MCF 10A (cell line): ENCODE measurements at places on chromosomes 1 and 21.
A peak's percentile ranks its signal among the peaks of the same experiment; 100 is the strongest.

GRCh38 chr21:25709684-25710265 is 24.9 kb downstream of the ATP5PF start:
- DNase-seq: no peak

DNA sequence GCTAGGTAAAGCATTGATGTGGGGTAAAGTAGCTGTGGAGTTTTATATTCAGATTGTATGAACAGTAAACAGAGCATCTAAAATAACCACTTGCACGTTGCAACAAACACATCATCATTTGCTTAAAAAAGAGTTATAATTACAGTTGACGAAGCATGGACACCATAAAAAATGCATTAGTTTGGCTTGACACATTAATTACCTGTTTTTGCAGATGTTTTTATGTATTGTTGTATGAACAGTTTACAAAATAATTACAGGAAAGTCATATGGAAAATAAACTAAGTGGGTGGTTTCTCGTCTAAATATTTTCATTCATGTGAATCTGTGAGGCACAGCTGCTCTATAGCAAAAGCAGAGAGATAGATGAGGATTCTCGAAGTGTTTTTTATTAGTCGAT is 108.3 kb downstream of the RPS6KC1 start:
- no peak for DNase-seq

- peak; percentile 77 for DNase-seq
These were observed 121.7 kb downstream of the DTL start for GRCh38 chr1:212157252-212157651.

- DNase-seq: no peak
These were observed 24.1 kb downstream of the ACTA1 start for GRCh38 chr1:229409616-229410369.

- peak; percentile 13 for DNase-seq
These were observed 8.8 kb upstream of the INSL5 start for GRCh38 chr1:66809736-66810326.

DNA sequence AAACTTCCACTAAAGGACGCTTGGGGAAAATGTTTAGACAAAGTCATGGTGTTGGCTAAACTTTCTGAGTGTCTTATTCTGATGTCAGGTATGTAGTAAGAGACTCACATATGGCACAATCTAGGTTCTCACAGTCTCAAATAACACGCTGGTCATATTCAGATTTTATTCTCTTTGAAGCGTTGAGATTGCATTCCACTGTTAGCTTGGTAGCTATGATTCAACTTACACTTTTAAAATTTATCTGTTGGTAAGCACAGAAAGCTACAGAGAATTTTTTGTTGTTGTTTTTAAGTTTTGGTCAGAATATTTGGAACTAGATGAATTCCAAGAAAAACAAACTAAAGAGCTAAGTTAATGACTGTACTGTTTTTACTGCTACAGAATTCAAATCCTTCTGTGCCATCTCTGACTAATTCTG is 126.7 kb downstream of the PRRX1 start:
- DNase-seq: peak; percentile 75

GRCh38 chr21:17903029-17903806 is 84.1 kb upstream of the C21orf91 start:
- DNase-seq: peak; percentile 45

DNA sequence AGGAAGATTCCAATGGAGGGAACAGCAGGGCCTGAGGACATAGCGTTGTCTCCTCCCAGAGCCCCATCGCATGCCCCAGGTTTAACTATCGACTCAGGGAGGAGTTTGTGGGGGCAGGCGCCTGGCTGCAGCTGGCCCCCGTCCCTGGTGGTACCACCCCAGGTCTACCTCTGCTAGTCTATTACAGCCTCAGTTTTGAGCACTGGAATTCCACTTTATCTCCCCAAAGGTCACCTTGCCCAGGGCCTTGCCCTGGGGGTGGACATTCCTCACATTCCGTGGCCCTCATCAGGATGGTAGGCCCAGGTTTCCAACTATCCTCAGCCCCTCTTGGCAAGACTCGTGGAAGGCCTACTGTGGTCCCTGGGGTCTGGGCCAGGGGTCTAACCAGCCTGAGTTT is 65.4 kb upstream of the SSBP3 start:
- DNase-seq: no peak

DNA sequence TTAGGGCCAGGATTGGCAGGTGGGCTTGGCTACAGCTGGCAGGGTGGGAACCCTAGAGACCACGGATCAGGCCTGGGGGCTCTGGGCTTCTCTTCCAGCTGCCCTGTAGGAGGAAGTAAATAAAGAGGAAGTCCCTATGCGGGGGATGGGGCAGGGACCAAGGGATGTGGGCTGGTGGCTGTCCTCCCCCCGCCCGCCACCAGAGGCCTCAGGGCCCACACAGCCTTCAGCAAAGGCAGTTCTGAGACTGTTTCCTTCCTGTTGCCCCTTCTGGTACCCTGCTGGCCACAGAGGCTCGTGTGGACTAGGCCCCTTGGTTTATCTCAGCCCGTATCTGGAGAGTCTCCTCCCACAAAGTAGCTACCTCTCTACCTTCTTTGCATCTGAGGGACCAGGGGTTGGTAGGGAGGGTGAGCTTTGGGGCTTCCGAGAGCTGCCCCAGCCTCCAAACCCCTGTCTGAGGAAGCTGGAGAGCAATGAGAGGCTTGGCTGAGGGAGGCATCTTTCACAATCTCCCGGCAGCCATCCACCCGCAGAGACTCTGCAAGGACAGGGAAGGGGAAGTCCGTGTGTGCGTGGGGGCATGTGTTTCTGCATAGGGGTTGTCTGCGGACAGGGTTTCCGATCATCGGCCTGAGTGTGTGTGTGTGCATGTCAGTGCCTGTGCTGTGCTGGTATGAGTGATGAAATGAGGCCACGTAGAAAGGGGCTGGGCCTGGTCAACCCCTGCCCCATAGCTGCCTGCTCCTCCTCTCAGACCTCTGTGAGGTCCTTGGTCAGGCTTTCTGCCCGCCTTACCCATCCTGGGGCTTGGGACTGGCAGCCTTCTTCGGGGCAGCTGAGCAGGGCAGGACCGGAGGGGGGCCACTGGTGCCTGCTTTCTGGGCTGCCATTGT is 12.5 kb downstream of the RPS6KA1 start:
- peak; percentile 26 for DNase-seq

GRCh38 chr1:32868806-32869455 is 1.8 kb downstream of the FNDC5 start:
- DNase-seq: no peak

DNA sequence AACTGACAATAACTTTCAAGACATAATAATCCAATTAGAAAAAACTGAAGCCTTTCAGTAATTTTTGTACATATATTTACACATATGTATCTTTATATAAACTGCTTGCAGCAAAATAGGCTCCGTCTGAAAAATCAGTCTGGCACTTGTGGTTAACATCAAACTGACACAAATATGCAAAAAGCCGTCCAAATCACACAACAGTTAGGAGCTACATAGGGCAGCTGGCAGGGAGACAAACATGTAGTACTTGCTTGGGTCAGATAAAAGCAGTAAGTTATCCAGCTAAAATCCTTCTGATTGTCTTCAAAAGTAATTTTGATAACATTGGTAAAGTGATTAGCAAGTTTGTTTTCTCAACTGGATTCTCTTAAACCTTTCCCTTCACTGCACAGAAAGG is 14.7 kb upstream of the GUCA2A start:
- no peak for DNase-seq

GRCh38 chr21:34704119-34704518 is 35.3 kb downstream of the CLIC6 start:
- peak; percentile 72 for DNase-seq

- no peak for DNase-seq
These were observed 129.6 kb downstream of the DPYD start for GRCh38 chr1:97791251-97791650.

DNA sequence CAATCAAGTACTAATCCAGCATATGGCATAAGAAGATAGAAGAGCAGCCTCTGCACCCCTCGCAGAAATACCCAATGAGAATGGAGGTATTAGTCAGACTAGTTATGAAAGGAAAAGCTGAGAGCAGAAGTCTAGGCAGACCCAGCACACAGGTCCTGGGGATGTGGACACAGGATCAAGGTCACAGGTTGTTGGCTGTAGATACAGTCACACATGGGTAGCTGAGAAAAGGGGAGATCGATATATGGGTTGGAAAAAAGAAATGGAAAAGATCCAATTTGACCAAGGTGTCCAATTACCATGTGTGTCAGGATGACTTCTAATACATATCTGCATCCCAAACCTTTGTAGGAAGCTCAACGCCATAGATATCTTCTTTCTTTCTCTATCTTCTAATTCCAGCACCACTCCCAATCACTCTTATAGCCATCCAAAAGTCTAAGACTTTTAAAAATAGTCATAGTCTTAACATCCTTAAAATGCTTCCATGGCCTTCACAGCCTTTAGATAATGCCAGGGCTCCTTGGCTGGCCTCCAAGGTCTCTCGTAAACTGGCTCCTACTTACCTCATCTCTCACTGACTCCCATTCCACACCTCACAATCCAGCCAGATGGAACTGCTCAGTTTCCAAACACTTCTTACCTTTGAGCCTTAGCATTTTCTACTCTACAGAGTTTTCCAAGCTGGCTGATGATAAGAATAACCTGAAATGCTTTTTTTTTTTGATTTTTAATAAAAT is 8.3 kb upstream of the ZC3H11B start:
- DNase-seq: peak; percentile 44

DNA sequence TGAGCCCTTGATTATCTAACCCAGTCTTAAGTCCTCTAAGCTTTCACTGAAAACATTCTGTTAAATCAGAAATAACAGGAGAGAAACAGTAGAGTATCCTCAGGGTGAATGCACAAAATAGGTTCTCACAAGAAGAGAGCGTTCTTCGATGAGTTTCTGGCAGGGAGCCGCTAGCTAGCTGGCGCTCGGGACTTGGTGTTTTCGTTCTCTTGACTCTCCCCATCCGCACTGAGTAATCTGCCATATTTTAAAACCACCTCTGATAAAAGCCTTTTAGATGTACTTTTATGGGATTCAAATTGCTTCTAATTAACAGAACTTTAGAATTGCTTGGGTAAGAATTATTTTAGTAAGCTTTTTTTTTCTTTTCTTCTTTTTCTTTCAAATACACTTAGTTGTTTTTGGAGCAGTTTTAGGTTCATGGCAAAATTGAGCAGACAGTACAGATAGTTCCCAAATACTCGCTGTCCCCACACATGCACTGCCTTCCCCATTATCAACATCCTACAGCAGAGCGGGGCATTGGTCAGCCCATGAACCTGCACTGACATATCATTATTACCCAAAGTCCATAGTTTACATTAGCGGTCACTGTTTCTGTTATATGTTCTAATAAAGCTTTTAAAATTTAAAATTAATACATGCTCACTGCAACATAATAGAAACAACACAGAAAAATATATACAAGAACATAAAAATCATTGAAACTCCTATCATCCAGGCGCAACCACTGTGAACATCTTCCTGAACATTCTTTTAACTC is 35.4 kb downstream of the PRDM2 start:
- DNase-seq: no peak

GRCh38 chr1:242827538-242827937 is 303.0 kb upstream of the PLD5 start:
- peak; percentile 76 for DNase-seq

DNA sequence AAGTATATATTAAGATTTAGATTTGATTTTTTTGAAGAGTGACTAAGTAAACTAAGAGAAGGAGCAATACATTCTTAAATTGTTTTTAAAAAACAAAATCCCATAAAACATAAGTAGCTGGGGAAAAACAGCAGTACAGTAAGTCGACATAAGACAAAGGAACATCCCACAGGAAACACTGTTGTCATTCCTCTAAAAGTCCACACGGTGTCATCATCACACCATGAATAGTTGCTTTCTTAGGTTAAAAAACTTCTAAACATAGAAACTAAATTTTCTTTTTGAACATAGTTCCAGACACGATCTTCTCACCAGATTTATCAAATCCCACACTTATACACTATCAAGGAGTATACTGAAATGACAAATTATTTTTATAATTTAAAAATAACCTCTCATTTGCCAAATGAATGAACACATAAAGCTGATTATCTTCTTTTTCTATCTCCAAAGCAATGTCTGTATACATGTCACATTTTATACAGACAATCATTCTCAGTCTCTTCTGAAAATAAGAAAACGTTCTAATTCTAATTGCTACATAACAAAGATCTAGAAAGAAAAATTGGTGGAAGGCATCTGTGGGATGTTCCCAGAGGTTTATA is 15.8 kb downstream of the ODF2L start:
- peak; percentile 73 for DNase-seq

GRCh38 chr21:43805275-43805800 is 16.0 kb downstream of the RRP1 start:
- DNase-seq: no peak

DNA sequence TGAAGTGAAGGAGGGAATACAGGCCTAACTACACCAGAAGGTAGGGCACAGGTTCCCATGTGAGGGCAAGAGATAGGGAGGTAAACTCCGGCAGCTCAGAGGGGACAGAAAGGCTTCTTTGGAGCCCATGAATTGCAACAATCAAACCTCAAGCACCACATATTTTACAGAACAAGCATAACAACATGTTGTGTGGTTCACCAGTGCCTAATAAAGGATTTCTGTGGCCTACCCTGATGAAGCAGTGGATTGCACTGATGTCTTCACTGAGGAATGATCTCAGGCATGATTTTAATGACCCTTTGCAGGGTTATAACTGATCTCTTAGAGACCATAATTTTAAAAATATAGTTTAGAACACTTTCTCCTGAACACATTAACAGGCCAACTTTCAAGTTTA is 77.4 kb downstream of the RUNX1 start:
- no peak for DNase-seq

- peak; percentile 62 for DNase-seq
These were observed 237.1 kb downstream of the SLC45A1 start for GRCh38 chr1:8554956-8555534.

- DNase-seq: no peak
These were observed 200.6 kb upstream of the BEND5 start for GRCh38 chr1:48977273-48977672.

GRCh38 chr1:227760377-227760776 is 25.1 kb downstream of the SNAP47 start:
- DNase-seq: no peak

DNA sequence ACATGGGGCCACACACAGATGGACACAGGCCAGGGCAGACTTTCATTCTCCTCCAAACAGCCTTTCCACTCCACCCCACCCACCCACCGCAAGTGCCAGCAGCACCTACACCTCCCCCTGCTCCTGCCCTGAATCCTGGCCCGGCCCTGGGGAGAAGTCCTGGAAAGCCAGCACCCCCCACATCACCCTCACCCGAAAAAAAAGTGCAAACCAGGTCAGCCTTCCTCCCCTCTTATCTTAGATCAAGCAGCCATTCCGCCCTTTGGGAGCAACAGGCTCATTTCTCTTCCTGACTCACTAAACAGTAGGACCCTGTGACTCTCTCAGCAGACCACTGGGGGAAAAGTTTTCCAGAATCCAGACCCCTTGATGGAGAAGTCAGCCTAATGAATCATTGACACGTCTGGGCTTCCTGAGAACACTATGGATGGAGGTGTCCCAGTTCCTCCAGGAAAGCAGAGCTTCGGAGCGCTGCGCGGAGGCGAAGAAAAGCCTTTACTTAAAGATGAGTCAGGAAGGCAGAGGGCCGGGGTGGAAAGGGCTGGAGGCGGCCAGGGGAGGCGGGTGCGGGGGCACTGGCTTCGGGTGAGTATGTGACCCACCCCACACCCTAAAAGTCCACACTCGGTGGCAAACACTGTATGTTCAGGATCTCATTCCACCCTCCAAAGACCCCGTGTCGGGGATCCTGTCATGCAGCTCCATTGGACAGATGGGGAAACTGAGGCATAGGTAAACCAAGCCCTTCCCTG is 588.7 kb downstream of the MATN1 start:
- DNase-seq: no peak

GRCh38 chr21:45412909-45413611 is 8.1 kb downstream of the COL18A1 start:
- no peak for DNase-seq
